ENCODE measurements at places on chromosomes 3 and 15.

DNA sequence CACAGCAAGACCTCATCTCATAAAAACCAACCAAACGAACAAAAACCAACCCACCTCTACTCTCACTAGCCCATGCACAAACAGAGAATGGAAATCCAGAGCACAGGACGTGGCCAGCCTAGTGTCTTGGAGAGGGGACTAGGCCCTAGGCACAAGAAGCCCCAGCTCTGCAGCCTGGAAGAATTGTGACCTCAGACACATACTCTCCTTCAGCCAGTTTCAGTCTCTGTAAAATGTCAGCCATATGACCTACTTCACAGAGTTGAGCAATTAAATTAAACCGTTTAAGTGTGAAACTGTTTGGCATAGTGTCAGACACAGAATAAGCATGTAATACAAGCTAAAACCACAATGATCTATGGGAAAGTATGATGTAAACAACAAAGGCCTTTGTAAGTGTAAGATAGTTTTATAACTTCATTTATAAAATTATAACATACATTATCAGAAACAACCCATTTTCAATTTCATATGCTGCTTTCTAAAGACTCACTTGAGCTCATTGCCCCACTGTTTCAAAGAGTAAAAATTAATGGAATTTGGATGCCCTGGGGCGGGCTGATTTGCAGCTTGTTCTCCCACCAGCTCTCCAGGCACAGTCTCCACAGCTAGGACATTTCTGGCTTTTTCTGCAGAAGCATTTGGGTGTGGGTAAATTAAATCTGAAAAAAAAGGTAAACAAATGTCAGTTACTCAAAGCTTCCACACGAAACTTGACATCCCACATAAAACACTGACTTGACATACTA, 32.9 kb downstream of the TBC1D2B start:
- DNase-seq = no peak

GRCh38 chr3:169965562-169966427, 812 bp upstream of the SEC62 start:
- DNase-seq = no peak

DNA sequence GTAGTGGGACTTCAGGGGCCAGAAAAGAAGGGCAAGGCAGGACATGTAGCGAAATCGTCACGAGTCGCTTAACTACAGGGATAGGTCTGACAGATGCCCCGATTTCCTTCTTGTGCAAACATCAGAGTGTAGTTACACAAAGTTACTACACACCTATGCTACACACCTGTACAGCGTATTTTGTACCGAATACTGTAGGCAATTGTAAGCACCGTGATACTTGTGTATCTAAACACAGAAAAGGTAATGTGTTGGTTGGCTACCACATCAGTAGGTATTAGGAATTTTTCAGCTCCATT, 515 bp upstream of the MTHFS start:
- DNase-seq = no peak

DNA sequence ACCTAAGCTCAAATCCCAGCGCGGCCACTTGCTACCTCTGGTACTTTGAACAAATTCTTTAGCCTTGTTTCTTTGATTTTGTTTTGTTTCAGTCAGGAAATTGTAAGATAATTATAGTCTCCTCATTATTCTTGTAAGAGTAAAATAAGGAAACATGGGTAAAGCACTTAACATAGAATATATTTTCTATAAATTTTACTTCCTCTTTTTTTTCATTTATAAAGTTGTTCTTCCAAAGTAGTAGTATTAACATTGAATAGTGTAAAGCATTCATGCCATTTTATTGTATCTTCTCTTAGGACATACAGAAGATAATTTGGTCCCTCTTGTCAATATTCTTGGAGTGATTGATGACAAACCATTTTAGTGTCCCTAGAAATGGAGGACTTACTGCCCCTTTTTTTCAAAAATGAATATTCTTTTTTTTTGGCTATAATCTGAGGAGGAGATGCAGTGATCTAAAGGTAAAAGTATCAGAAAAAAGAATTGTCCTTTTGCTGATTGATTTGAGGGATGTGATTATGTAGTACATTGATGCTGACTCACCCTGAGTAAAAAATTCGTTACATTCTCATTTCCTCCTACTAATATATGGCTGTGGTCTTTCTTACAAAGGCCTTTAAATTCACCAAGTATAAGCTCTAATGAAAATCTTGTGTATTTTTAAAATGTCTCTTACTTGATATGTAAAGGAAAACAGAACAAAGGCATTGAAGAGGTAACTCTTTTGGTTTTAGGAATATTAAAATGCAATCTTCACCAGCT, 51.0 kb downstream of the ALCAM start:
- DNase-seq = no peak

- no peak for DNase-seq
Observed at GRCh38 chr15:42890161-42890913, 30.2 kb downstream of the TTBK2 start.

Data from GM18507 (cell line).